ENCODE measurements at places on chromosomes 16 and 17. TPM values are rescaled to one million over a fixed set of nuclear protein-coding genes. Genes with fewer than 3 reads are reported as not detected.

The CBLN1 gene
- total RNA-seq = not detected

GRCh38 chr16:9123871-9124270 lies 32.4 kb downstream of the HAPSTR1 start:
- peak; percentile 92 for DNase-seq

GRCh38 chr16:2895813-2896212 lies 12.8 kb downstream of the FLYWCH2 start:
- no peak for DNase-seq

DNA sequence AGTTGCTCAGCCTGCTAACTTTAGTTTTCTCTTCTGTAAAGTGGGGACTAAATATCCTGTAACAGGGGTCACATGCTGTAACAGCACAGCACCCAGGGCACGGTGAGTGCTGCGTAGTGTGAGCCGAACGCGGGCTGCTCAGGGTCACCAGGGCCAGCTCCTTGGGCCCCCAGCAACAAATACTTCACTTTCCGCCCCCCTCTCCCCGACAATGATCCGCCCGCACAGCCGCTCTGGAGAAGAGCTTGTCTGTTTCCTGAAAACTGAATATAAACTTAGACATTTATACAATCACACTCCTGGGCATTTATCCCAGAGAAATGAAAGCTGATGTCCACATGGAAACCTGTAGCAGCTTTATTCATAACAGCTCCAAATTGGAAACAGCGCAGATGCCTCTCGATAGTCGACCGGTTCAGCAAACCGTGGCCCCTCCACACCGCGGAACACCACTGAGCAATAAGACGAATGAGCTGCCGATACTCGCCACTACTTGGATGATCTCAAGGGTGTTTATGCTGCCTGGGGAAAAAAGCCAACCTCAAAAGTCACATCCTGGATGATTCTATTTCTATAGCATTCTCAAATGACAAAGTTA lies 267.2 kb downstream of the PARN start:
- no peak for DNase-seq

The CDH15 gene
- not detected for total RNA-seq
